8988T (cell line): ENCODE measurements at places on chromosomes 16 and 17.
A peak's percentile ranks its signal among the peaks of the same experiment; 100 is the strongest.

DNA sequence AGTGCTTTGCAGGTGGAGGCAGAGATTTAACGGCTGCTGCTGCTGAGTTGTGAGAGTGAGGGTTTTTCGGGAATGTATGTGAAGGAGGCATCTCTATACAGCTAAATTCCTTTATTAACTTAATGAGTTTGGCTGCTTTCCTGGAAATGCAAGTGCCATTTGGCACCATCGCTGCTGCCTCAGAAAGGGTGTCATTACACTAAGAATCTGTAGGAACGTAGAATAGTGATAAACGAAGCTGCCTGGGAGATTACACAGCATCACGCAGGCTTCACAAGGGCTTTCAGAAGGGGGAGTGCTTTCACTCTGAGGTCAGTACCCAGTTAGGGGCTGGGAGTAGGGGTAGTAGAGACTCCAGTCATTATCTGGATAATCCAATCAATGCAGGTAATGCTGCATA lies 14.1 kb upstream of the NLRP1 start:
- no peak for DNase-seq

GRCh38 chr16:17403859-17404545 lies 66.8 kb downstream of the XYLT1 start:
- DNase-seq = no peak

DNA sequence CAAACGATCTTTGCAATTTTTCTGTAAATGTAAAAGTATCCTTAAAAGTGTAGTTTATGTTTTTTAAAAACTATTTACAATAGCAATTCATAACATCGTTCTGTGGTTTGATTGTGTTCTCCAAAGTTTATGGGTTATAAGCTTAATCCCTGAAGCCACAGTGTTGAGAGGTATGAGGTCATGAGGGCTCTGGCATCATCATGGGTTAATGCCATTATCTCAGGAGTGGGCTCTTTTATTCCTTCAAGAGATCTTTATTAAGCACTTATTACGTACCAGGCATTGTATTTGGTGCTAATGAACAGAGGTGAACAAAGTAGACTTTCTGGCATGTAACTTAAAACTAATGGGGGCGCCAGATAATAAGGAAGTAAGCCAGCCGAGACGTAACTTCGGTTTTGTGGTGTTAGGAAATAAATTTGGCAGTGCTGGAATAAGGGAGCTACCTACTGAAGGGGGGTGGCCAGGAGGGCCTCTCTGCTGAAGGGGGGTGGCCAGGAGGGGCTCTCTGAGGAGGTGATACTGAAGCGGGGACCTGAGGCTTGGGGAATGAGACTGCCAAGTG lies 158.1 kb downstream of the VPS53 start:
- no peak for DNase-seq

DNA sequence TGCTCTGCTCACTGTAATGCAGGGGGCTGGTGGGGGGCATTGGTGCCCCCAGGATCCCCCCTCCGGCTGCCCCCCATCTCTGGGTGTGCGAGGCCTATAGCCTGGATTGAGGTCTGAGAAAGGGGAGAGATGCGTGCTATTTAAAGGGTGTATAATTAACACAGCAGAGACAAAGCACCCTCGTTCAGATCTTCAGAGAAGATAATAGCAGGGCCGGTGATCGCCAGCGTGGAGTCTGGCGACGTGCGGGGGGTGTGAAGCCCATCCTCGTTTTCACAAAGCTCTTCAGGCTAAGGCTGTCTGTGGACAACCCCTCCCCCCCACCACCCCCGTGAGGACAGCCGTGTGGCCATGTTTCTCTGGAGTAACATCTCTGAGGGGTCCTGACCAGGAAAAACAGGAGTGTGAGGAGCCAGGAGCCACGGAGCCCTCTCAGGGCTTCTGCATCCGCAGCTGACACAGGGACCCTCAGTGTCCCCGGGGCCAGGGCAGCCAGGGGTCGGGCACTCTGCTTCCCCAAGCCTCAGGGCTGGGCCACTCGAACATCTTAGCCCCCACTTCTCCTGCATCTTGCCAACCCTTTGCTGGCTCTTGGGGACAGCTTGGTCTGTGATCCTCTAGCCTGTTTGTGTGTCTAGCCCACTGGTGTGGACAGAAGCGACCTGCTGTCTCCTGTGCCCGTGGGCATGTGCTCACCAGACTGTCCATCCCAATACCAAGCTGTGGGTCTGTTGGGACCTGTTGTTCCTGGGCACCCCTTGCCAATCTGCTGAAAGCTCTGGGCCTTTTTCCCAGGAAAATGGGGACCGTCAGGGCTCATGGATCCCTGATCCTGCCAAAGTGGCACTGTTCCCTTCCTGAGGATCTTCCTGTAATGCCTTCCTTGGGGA lies 58.9 kb downstream of the BAIAP2 start:
- no peak for DNase-seq

GRCh38 chr16:57070424-57070823 lies 22.0 kb upstream of the CPNE2 start:
- DNase-seq = no peak

DNA sequence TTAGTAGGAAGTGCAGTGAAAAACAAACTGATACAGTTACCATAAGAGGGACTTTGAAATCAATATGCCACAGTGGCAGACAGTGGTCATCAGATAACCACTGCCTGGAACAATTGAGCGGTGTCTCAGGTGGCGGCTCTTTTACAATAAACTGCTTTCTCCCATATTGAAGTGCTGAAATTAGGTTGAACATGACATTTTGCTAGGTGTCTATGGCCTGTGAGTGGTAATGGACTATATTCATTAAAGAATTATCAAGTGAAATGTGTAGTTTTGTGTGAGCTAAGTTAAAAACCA lies 214.7 kb downstream of the RPTOR start:
- no peak for DNase-seq

DNA sequence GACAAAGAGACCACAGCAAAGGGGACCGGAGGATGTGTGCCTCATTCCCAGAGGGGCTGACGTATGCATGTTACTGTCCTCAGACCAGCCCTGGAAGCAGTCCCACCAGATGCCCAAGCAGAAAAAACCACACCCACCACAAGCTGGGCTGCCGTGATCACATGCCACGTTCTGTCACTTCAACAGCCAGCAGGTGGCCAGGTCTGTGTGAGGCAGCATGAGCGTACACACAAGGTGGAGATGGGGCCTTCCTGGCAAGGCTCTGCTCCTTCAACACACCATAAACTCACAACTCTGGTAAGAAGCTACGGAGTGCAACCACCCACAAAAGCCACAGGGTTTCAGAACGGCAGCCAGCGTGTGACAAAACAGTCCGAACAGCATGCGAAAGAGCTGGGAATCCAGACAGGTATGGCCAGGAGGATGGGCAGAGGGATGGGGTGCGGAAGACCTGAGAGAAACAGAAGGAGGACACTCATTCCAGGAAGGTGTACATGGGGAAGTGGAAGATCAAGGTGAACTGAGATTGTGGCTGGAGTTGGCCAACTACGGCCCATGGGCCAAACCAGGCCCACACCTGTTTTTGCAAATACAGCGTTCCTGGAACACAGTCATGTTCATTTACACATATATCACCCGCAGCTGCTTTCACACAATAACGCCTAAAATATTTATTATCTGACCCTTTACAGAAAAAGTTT lies 27.9 kb downstream of the MBTPS1 start:
- no peak for DNase-seq

DNA sequence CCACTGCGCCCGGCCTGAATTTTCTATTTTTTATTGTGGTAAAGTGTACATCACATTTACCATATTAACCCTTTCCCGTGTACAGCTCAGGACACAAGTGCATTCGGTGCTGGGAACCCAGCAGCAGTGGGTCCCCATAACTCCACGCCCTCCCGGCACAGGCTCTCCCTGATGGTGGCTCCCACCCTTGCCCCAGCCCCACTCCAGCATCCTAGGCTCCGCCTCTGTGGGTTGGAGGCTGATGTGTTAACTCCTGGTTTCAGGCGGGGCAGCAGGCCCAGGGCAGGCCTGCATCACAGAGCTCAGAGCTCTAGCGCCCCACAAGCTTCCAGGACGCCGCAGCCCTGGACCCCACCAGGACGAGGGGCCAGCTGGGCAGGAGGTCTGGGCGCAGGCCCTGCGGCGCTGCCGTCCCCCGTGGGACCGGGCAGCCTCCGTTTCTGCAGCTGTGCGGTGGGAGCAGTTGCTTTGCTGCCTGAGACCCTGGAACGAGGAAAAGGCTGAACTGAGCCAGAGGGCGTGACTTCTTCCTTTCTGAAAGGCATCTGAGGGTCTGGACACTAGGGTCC lies 19.6 kb downstream of the ZFPM1 start:
- no peak for DNase-seq

GRCh38 chr17:81991684-81992305 lies 14.4 kb downstream of the ASPSCR1 start:
- DNase-seq = no peak

- DNase-seq = no peak
Observed at GRCh38 chr16:81481207-81481821, 36.7 kb downstream of the CMIP start.

- DNase-seq = no peak
Observed at GRCh38 chr16:56424404-56424764, 961 bp downstream of the AMFR start.

DNA sequence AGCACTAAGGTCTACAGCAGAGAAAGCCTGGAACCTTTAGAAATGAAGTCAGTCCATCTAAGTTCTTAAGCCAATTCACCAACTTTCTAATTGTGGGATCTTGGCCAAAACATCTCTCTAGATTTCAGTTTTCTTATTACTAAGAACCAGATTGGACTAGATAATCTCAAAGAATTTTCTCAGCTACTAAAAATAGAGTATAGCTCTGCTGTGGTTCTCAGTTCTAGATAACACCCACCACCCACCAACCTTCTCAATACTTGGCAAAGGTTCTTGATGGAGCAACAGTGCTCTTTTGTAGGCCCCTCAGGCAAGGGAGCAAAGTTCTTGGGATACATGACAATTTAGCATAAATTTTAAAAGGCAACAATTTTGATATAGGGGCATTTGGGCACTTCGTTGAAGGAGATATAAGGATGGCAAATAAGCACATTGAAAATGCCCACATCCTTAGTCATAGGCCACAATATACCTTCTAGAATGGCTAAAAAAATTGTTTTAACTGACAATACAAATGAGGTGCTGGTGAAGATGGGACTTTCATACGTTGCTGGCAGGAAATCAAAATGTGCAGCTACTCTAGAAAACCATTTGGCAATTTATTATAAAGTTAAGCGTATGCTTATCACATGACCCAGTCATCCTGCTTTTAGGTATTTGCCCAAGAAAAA lies 74.4 kb upstream of the TMEM132E start:
- no peak for DNase-seq

DNA sequence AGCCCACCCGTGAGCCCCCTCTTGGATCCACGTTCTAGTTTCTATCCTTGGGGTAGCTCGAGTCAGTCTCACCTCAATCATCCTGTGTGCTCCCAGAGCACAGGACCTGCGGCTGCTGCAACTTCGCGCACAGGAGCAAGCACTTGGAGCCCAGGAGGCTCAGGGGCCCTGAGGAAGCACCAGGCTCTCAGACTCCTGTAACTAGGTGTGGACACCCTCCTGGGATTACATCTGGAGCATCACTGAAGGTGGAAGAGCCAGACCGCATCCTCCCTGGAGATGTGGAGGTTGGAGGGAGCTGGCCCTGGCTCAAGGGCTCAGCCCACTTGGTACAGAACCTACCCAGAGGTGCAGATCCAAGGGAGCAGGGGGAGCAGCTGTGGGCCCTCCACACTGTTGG lies 2.7 kb downstream of the HBQ1 start:
- DNase-seq = no peak

DNA sequence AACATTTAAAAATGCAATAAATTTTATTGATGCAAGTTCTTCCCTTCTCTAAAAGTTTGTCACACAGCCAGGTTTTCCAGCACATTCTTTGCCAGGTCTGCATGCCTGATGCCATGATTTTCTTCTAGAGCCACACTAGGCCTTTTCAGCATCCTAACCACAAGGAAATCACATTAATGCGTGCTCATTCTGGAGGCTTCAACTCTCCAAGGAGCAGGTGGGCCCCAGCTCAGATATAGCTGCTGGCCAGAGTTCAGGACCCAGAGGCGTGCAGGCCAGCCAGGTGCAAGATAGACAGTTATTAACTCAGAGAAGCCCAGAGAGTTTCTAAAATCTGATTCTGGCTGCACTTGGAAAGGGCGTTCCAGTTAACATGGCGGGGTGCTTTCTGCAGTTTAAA lies 124.5 kb upstream of the MAF start:
- DNase-seq = no peak

- no peak for DNase-seq
Observed at GRCh38 chr17:915538-916201, 63.9 kb downstream of the NXN start.

GRCh38 chr17:37791447-37792399 lies 46.9 kb upstream of the HNF1B start:
- no peak for DNase-seq

DNA sequence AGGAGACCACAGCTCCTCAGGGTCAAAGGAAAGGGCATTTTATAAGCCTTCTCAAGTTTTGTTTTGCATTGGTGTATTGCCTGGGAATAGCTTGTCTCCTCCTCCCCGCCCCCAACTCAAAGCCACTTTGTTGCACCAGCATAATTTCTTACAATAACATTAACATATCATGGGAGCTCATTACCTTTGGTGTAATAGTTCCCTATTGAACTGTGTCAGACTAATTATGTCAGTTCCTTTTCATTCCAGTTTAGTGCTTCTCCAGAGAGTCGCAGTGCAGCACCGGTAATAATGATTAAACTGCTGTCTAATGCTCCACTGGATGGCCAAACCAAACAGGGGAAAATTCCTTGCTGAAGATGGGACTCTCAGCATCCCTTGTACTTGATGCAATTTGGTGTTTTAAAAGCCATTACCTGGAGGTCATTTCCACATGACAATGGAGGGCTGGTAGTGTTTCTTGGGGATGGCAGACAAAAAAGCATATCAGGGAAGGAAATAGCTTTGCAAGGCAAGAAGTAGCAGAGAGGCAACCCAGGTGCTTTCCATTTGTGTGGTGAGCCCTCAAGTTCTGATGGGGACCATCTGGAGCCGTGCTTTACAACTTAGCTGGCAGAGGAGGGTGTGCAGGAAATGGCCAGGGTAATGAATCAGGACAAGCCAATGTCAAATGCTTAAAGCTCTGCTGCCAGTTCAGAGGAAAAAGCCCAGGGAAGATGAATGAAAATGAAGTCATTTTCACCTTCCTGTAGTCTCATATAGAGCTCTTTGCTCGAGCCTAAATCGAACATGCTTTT lies 91.5 kb upstream of the NLRP1 start:
- DNase-seq = no peak

- peak; percentile 84 for DNase-seq
Observed at GRCh38 chr17:16873174-16874035, 98.5 kb downstream of the TNFRSF13B start.

- DNase-seq = no peak
Observed at GRCh38 chr16:8740775-8741355, 56.6 kb downstream of the TMEM186 start.

DNA sequence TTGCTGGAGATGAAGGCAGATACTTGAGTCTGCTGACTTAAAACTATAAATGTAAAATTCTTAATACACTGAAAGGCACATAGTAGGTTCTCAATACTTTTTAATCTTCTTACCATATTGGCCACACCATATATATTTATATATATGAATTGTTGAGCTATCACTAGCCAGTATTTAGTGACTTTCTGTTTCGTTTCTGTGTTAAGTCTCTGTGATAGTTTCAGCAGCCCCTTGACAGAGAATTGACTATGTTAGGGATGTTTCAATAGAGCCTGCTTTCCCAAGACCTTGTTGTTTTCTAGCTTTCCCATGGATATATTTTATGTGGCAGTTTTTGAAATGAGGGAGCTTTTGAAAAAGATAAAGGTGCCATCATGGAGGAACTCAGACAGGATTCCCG lies 206.5 kb upstream of the GOT2 start:
- no peak for DNase-seq

GRCh38 chr17:57356153-57356718 lies 99.9 kb downstream of the MSI2 start:
- no peak for DNase-seq

GRCh38 chr17:47726796-47727703 lies 6.0 kb upstream of the TBX21 start:
- DNase-seq = no peak

GRCh38 chr17:51259564-51260236 lies at the start of gene MBTD1:
Gene MBTD1 (minus strand): TSS chr17:51260049. CDS start chr17:51225161, 34,888 bp downstream.
- DNase-seq = peak; percentile 87
